ENCODE measurements at places on chromosomes 12 and 14. TPM values are rescaled to one million over a fixed set of nuclear protein-coding genes. Genes with fewer than 3 reads are reported as not detected.

Gene LRRC10
- polyA plus RNA-seq, result not detected

Gene RIN3
- polyA plus RNA-seq, result 5.8 TPM

Gene TBX5
- not detected for polyA plus RNA-seq

Gene BIN2
- polyA plus RNA-seq, result not detected

Gene CLEC6A
- polyA plus RNA-seq, result not detected

Gene PPP4R4
- polyA plus RNA-seq, result 2.5 TPM

Gene OTX2
- not detected for polyA plus RNA-seq

Gene MANSC4
- not detected for polyA plus RNA-seq

Gene APOLD1
- polyA plus RNA-seq, result 1.7 TPM

Gene MAP1LC3B2
- polyA plus RNA-seq, result 0.81 TPM

Gene SMOC1
- not detected for polyA plus RNA-seq

Gene RAB21
- polyA plus RNA-seq, result 6.5 TPM

Gene DBX2
- polyA plus RNA-seq, result not detected

Gene TTC9
- 0.29 TPM for polyA plus RNA-seq

Gene STAT2
- 91.4 TPM for polyA plus RNA-seq

Gene PRB2
- polyA plus RNA-seq, result not detected

Gene CLEC2D
- polyA plus RNA-seq, result 0.81 TPM

Gene HEATR5A
- 12.9 TPM for polyA plus RNA-seq

Gene TAC3
- polyA plus RNA-seq, result not detected

Gene GPRC5D
- not detected for polyA plus RNA-seq

Gene KRT82
- polyA plus RNA-seq, result not detected

Gene POLR3B
- polyA plus RNA-seq, result 3.3 TPM

Gene NOXRED1
- 0.37 TPM for polyA plus RNA-seq

Gene ALDH2
- polyA plus RNA-seq, result 60.4 TPM

Gene AMDHD1
- polyA plus RNA-seq, result 0.07 TPM

Data from SK-N-SH (cell line).